ENCODE measurements at places on chromosomes 7 and 10.

GRCh38 chr10:34462056-34462455 is 353.0 kb downstream of the PARD3 start:
- no peak for DNase-seq

- DNase-seq = no peak
Observed at GRCh38 chr7:135939261-135939812, 37.8 kb downstream of the MTPN start.

- DNase-seq = no peak
Observed at GRCh38 chr10:31582365-31583052, 263.5 kb downstream of the ZEB1 start.

DNA sequence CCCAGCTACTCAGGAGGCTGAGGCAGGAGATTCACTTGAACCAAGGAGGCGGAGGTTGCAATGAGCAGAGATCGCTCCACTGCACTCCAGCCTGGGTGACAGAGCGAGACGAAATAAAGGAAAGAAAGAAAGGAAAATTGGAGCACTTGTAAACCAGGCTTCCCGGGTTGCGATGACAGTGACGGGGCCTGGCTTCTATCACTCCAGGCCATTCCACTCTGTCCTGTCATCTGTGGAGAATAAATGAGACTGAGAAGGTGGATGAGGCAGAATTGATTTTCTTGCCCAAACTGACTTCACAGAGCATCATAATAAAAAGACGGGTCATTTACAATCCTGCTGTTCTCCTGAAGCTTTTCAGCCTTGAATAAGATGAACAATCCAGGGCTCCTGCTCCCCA is 12.1 kb upstream of the KPNA7 start:
- no peak for DNase-seq

- DNase-seq = peak; percentile 80
Observed at GRCh38 chr7:90988516-90988915, 275.7 kb upstream of the FZD1 start.

- DNase-seq = no peak
Observed at GRCh38 chr7:64945503-64946175, 42.6 kb downstream of the ZNF273 start.

- DNase-seq = no peak
Observed at GRCh38 chr7:75920431-75921161, 5.6 kb downstream of the POR start.

GRCh38 chr10:10824591-10825148 is 193.0 kb upstream of the CELF2 start:
- DNase-seq = no peak

- DNase-seq = no peak
Observed at GRCh38 chr7:41508755-41509154, 194.1 kb downstream of the INHBA start.

DNA sequence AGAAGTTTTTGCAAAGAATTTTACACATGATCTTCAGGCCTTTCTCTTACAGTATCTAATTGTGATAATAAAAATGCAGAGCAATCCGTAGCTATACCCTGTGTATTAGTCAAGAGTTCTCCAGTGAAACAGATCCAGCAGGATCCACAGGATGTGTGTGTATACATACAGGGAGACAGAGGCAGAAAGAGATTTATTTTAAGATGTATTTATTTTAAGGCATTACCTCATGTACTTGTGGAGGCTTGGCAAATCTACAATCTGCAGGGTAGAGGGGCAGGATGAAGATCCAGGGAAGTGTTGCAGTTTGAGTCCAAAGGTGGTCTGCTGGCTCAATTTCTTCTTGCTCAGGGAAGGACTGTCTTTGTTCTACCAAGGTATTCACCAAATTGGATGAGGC is 41.7 kb downstream of the ARHGAP12 start:
- DNase-seq = no peak

- no peak for DNase-seq
Observed at GRCh38 chr7:146216396-146217041, 99.9 kb downstream of the CNTNAP2 start.
